ENCODE measurements at places on chromosomes 1 and 21.
A peak's percentile ranks its signal among the peaks of the same experiment; 100 is the strongest.

DNA sequence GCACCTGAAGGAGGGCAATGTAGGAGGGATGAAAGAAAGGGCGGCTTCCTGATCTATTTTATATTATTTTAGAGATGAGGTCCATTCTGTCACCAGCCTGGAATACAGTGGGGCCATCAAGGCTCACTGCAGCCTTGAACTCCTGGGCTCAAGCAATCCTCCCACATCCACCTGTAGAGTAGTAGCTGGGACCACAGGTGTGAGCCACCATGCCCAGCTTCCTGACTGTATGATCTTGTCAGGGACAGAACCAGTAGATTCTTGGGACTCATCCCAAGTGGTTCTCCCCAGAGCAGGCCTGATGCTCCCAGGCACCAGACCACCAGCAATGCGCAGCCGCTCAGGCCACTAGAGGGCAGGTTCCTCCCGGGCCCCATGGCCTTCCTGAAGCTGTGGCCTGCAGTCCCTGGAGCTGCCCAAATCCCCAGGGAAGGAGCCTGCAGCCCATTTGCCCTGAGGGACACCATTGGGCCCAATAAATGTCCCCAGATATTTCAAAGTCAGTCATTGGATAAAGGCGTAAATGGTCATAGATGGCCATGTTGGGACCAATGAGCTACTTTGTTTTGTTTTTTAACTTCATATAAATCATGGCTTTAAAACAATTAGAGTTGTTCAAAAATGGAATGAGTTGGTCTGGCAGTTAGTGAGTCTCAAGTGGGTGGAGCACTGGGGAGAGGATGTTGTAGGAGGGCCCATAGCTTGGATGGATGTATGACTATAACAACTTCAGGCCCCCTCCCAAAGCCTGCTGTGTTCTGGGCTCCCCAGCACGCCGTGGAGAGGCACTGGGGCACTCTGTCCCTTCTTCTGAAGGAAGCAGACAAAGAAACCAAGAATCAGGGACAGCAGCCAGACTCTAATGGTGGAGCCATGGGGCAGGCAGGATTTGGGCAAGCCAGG is 44.7 kb upstream of the GOLT1A start:
- DNase-seq, result no peak

DNA sequence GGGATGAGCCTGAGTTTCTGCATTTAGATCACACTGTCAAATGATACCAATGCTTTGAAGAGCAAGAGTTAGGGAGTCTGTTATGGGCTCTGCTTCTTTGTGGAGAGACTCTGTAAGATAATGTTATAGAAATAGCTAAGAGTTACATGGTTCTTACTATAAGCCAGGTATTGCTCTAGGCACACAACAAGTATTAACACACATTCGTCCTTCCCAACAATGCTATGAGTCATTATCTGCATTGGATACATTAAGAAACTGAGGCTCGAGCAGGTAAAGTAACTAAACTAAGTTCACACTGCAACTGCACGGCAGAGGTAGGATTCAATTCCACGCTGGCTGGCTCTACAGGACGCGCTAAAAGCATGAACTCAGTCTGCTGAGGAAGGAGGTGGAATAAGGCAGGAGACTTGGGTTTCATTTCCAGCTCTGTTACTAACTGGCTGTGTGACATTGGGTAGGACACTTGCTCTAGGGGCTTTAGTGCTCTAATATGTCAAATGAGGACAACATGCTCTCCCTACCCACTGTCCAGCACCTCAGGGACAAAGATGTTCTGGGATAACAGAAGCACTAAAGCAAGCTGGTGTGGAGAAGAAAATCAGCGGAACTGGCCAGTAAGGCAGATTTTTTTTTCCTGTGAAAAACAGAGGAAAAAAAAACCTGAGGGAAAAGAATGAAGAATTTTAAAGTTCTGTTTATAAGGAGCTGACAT is 23.7 kb upstream of the IL20 start:
- no peak for DNase-seq

- no peak for DNase-seq
These were observed 6.4 kb upstream of the AGL start for GRCh38 chr1:99843760-99844159.

GRCh38 chr21:44892536-44893277 is 19.2 kb upstream of the PTTG1IP start:
- no peak for DNase-seq

DNA sequence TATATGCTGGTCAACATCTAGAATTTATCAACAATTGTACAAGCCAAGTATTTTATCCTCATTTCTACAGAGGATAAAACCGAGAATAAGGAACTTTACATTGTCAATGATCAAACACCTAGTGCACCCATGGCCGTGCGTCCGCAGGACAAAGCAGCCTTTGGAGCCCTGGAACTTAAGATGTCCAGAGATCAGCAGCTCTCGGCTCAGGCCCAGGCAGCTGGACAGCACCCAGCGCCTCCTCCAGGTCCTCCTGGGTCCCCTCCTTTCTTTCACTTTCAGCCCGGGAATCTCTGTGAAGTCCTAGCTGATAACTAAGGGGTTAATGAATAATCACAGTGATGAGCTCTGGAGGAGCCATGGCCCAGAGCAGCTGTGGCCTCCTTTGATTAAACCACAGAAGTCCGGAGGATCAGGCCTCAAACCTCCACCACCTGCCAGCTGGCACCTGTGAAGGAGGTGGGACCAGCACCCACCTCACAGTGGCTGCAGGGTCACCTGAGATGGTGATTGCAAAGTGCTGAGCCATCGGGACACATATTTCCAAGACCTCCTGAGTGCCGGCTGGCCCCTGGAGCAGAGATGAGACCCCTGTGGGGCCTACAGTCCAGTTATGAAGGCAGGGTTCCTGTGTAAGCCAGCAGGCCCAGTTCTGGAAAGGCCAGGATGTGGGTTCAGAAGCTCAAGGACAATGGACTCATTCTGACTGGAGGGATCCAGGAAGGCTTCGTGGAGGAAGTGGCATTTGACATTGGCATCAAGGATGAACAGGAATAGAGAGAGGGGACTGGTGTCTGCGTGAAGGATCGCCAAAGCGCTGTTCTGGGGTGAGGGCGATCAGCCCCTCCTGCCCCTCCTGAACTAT is 11.6 kb upstream of the SAMD11 start:
- no peak for DNase-seq

- no peak for DNase-seq
These were observed 345.2 kb upstream of the CAMK1G start for GRCh38 chr1:209238356-209238755.

- no peak for DNase-seq
These were observed 578.5 kb downstream of the USP25 start for GRCh38 chr21:16308269-16308668.

GRCh38 chr1:234960722-234961455 is 167.7 kb downstream of the TOMM20 start:
- no peak for DNase-seq

GRCh38 chr1:95233737-95234500 is at the start of gene RWDD3:
Gene RWDD3, plus strand, starts transcription at chr1:95234210. Its CDS starts 21 bp downstream, at chr1:95234231.
- DNase-seq, result peak; percentile 63

DNA sequence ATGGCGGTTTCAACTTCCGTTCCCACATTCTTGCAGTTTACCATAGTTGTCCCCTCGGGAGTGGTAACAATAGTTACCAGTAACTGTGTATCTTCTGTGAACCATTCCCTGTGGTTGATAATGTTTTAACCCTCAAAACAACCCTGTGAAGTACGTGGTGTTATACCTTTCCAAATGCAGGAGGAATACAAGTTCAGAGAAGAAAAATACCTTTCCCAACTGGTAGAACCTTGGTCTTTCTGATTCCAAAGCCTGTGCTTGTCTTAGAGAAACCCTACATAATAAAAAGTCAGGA is 789 bp downstream of the BTF3L4 start:
- peak; percentile 43 for DNase-seq

DNA sequence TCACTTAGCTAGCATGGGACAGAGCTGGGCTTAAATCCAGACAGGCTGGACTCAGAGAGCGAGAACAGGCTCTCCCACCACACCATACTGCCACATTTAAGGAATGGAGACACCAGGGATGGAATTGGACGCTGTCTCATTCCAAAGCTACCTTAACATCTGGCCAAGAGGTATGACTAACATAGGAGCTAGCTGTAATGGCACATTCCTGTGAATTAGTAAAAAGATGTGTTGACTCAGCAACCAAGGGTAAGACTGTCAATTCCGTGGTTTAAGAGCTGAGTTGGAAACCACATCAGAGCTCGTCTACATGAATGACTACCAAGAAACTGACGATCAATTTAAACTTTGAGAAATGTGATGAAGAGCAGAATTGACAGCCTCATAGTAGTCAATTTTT is 8.3 kb upstream of the TNFRSF9 start:
- DNase-seq, result peak; percentile 60

DNA sequence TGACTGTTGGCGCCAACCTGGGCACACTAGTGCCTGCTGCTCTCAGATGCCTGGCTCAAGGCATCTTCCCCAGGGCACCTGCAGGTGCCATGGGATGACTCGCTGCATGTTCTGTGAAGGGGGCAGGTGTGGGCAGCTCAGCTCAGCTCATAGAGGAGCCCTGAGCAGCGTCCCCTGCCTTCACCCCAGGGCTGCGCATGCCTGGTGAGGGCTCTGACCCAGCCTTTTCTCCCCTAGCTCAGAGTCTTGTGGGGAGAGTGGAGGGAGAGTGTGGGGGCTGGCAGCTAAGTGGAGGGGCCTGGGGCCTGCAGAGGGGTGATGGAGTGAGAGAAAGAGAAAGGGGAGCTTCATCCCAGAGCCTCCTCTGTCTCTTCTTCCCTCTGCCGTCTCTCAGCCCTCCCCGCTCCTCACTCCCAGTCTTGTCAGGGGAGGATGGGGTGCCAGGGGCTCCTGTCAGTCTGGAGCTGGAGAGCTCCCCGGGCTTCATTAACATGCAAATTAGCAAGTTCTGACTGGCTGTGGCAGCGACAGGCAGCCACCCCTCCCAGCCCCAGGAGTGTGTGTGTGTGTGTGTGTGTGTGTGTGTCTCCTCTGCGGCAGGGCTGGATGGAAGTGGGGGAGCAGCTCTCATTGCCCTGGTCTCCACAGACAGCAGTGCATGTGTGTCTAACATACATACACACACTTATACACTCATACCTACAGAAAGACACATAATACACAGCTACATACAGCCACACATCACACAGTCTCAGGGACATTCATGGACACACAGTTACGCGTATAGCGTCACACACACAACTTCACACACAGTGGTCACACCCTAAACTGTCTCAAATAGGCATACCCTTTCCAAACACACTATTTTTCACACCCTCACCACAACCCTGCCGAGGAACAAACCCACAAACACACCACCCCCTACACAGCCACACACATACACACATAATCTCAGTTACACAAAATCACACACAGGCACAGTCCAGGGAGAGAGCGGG is 34.0 kb downstream of the FOXO6 start:
- DNase-seq, result no peak

- DNase-seq, result no peak
These were observed 88.3 kb upstream of the SELENON start for GRCh38 chr1:25711555-25712298.

DNA sequence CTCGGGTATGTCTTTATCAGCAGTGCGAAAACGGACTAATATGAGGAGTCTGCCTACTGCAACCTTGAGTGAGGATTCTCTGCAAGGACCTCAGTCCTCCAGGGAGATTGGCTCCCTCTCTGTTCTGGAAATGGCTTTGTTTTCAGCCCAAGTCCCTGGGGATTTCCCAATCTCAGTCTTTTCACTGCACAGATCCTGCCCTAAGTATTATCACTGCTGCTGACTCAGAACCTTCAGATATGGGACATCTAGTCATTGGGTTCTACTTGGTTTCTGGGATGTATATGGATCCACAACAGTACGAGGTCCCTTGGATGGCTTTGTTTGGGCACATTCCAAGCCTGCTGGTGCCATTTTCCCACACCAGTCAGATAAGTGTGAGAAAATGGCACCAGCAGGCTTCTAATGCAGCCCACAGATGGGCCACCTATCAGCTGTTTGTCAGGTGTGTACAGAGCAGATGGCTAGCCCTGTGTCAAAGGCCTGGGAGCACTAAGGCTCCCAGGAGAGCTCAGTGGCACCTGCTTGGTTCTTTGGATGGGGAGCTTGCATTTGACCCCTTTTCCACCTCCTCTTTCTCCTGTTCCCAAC is 27.4 kb downstream of the ELF3 start:
- DNase-seq, result no peak

DNA sequence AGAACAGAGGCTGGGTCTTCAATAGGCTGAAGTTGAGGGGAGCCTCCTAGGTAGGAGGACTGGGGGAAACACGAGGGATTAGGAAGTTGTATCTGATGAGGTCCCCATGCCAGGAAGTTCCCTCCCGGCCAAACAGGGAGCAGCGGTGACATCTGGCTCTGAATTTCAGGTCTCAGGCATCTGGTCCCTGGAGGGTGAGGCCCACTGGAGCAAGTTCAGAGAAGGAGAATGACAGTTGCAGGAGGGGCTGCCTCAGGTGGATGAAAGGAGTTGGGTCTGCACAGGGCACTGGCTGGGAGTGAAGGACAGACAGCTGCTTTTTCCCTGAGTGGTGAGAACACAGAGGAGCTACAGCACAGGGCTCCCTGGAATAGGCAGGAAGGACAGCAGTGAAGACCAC is 9.1 kb downstream of the TMEM9 start:
- no peak for DNase-seq

- no peak for DNase-seq
These were observed 22.6 kb upstream of the TRABD2B start for GRCh38 chr1:48019714-48020315.

DNA sequence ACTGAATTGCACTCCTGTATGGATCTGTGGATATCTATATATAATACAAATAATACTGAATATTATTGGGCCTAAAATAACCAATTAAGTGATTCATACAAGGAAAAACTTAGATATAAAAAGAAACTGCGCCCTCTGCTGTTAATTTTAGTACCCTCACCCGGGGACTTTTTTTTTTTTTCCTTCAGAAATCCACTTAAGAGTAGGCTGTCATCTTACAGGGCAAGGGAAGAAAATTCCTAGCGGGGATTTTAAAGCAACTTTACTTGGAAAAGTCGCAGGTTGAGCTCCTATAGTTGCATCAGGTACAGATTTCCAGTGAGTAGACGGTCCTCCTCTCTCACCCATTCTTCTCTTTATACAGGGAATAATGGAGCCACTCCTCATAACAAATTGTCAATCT is 1.3 kb downstream of the NTNG1 start:
- DNase-seq, result no peak

DNA sequence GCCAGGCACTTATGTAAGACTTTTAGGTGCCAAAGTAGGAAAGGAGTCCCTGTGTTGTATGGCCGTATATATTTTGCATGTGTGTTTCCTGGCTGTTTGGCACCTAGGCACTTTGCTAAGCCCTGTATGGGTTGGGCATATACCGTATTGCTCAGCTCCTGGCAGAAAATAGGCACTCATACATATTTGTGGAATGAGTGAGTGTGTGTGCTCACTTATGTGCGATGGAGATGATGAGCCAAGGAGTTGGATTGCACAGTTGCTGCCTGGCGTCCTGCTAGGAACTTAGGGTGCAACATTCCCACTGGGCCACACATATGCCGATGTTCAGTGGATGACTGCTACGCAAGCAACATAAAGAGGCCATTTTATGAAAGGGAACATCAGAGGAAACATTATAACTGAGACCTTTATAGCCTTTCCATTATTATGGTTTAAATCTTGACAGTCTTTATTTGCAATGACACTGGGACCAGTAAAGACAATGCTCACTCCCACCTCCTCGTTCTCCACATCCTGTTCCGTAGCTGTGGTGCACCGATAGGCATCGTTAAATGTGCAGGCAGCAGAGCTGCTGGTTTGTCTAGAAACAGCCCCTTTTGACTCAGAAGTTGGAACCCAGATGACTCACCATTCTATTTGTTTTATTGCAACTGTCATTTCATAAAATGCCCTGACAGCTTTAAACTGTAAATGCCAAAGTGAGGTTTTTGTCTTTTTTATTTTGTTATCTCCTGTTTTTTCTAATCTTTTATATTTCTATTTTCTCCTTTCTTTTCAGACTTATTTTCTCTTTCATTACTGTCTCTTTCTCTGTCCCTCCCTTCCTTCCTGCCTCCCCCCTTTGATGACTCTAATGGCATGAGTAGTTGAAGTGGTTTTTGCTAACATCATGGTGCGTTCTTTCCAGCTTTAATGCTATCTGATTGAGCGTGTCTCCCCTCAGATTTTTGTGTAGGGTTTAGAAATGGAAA is 36.1 kb downstream of the PEX14 start:
- DNase-seq, result peak; percentile 76

Data from skeletal muscle cell (primary cell).